ENCODE measurements at places on chromosomes 1 and 21.
A peak's percentile ranks its signal among the peaks of the same experiment; 100 is the strongest.

GRCh38 chr1:7610106-7610731, 160.9 kb upstream of the VAMP3 start:
- no peak for DNase-seq

GRCh38 chr1:204925701-204926100, 55.0 kb downstream of the NFASC start:
- no peak for DNase-seq

DNA sequence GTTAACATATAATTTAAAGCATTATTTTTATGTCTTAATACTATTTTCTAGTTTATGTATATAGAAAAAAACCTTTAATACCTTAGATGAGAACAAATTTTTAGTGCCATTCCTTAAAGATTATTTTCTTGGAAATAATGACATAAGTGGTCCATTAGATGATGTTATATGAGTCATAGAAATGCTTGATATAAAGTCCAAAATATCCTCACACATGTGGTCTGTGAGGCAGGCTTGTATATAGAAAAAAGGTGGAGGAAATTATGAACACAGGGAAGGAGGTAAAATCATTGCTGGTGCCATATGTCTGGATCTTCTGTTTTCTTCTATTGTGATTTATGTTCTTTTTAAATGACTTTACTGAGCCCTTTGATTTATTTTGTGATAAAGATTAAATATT, 79.3 kb downstream of the MAP3K7CL start:
- no peak for DNase-seq

DNA sequence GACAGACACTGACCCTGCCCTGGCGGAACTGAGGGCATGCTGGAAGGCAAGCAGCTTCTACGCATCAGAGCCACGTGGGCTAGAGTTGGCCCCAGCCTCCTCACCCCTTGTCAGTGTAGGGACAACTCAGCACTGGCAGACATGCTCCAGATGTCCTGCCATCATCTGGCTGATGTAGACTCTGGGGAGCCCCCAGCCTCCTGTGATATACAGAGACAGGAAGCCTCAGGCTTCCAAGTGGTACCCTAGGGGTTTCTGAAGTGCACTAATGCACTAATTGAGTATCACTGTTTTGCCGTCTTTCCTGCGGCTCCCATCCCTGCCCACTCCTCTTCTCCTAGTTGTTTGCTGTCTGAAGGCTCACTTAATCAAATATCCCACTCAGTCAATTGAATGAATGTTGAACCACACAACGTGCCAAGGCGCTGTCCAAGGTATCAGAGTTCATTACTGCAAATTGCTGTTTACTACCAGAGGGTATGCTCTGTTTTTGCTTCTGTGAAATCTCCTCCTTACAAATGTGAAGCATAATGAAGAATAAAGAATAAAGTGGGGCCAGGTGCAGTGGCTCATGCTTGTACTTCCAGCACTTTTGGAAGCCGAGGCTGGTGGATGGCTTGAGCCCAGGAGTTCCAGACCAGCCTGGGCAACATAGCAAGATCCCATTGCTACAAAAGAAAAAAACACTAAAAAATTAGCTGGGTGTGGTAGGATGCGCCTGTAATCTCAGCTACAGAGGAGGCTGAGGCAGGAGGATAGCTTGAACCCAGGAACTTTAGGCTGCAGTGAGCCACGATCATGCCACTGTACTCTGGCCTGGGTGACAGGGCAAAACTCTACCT, 76.4 kb upstream of the ZBTB18 start:
- no peak for DNase-seq

DNA sequence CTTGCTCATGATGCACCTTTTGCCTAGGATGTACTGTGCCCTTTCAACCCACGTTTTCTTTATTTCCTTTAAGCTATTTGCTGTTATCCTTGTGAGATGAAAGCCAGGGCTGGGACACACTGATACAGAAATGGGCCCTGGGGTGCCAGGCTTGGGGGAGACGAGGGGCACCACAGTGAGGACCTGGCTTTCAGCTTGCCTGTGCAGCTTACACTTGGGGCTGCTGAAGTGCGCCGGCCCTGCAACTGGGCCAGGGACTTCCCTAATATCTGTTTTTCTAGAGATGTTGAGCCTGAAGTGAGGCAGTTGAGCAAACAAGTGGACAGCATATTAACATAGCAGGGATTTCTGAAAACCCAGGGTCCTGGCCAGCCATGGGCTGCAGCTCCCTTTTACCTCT, 42.5 kb upstream of the SLC19A1 start:
- DNase-seq: no peak

DNA sequence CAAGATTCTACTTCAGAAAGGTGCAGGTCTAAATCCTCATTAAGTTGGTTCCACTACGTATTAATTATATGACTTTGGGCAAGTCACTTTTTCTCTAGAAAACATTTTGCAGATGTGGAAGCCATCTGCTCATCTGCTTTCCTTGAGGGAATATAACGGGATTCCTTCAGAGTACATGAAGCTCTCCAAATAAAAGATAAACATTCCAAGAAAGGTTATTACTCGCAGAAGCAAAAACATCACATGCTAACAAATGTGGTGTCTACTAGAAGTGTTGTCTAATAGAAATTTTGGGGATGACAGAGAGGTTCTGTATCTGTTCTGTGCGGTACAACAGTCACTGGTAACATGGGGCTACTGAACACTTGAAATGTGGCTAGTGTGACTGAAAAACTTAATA, 60.2 kb downstream of the NIBAN1 start:
- no peak for DNase-seq

- DNase-seq: no peak
These were observed 38.6 kb upstream of the RBM15 start for GRCh38 chr1:110300412-110301085.

- DNase-seq: no peak
These were observed 55.7 kb upstream of the KIRREL1 start for GRCh38 chr1:157937744-157938143.

- DNase-seq: no peak
These were observed 46.2 kb upstream of the SSX2IP start for GRCh38 chr1:84736445-84736844.

DNA sequence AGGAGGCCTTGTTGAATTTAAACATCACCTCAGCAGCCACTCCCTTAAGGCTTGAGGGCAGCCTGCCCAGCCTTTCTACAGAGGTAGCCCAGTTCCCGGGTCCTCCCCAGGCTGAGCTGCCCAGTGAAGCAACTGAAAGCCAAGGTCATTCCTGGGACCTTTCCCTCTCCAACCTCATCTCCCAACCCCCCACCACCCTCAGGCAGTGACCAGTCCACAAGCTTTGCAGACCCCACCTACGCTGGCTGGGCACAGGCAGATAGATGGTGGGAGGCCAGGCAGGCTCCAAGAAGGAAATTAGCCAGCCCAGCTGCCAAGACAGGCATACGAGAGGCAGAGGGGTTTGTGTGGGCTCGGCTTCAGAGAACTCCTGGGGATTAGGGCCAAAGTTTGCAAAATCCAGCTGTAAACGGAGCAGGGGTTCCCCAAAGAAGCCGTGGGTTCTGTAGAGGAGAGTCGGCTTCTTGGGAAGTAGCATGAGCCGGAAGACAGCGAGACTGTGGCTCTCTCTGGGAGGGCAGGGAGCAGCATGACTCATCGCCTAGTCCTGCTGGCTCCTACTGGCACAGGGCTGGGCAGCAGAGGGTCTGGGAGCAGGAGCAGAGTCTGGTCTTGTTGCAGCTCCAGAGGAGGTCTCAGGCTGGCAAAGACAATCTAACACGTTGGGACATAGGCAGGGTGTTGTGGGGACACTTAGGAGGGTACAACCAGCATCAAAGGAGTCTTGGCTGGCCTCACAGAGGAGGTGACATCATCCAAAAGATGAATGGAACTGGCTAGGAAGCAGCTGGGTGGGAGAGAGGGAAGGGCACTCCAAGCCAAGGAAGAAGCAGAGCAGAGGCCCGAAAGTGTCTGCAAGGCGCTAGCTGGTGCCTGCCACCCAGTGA, 2.8 kb upstream of the ZC3H12A start:
- DNase-seq: peak; percentile 63

GRCh38 chr1:48242141-48242736, 19.7 kb downstream of the SLC5A9 start:
- DNase-seq: no peak

DNA sequence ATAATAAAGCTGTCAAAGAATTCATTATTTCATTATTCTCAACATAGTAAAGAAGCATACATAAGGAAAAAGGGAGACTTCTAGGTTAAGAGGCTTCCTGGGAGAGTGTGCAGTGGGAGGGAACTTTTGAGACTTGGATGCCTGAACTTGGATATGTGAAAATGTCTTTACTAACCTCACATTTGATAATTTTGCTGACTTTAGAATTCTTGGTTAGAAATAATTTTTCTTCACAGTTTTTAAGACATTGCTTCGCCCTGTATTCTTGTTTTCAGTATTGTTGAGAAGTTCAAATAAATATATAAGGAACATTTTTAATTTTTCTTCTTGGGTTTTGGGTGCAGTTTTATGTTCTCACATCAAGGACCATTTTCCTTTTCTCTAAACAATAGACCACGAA, 40.0 kb downstream of the GPSM2 start:
- DNase-seq: no peak

- DNase-seq: no peak
These were observed 595 bp downstream of the RNF2 start for GRCh38 chr1:185045814-185046492.

GRCh38 chr1:181095763-181096184, 7.3 kb downstream of the IER5 start:
- DNase-seq: no peak

- no peak for DNase-seq
These were observed 13.0 kb downstream of the FAM229A start for GRCh38 chr1:32349211-32349708.
